ENCODE measurements at places on chromosomes 1 and 21.
A peak's percentile ranks its signal among the peaks of the same experiment; 100 is the strongest.

DNA sequence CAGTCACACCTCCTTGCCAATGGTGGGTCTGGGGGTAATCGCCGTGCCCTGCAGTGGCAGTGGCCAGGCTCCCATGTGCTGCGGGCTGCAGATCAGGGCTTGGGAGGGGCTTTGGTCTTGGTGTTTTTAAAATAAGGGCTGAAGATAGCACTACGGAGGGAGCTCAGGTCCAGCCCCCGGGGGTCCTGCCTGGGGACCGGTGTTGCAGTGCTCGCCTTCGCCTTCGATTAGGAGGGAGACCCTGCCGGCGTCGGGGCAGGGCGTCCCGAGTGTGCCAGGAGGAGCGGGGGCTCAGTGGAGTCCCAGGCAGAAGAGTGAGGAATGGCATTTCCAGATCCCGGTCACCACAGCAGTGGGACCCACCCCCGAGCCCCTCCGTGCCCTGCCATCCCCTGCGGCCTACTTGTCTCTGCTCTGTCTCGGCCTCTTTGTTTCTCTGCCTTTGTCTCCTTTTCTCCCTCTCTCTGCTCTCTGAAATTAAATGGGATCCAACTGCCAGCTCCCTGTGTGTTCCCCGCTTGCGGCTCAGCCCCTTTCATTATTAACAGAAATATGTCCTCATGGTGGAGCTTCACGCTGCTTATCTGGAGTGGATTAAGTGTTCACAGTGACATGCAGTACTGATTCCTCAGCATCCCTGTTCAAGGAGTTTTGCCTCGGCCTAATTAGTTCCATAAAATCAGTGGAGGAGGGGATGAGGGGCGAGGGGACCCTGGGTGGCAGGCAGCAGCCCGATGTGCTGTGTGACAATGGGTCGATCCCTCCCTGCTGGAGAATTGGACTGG lies 44.4 kb downstream of the DMRTB1 start:
- DNase-seq: no peak

DNA sequence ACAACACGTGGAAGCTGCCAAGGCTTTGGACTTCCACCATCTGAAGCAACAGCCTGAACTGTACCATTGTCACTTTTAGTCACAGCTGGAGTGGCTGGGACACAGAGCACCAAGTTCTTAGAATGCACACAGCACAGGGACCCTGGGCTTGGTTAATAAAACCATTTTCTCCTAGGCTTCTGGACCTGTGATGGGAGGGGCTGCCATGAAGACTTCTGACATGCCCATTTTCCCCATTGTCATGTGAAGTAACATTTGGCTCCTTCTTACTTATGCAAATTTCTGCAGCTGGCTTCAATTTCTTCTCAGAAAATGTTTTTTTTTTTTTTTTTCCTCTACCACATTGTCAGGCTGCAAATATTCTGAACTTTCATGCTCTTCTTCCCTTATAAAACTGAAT lies 138.6 kb upstream of the BRINP3 start:
- DNase-seq: no peak

DNA sequence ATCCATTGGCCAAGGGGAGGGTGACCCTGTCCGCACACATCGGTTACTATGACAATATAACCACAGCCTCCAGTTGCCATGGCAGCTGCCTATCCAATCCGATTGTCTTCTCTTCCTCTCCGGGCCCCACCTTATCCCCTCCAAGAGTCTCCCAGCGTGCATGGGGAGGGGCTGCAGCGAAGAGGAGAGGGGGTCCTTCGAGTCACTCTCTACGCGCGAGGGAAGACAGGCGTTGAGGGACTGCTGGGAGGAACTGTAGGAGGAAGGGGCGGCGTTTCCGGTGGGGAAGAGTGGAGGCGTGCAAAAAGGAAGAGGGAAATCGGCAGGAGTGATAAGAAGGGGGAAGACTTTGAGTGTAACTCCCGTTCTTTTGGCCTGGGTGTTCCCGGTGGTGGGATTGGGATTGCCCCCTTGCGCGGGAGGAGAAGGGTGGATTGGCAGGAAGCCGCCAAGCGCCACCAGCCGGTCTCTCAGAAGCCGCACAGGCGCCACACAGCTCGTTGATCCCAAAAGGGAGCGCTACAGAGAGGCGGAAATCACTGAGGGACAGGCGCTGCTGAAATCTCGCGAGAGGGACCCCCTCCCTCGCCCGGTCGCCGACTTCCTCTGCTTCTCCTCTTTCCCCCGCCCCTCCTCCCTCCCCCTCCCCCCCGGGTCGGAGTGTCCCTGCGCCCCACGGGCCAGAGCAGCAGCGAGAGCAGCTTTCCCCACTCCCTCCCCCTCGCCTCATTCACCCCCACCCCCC lies 384 bp upstream of the SMG7 start:
- peak; percentile 100 for DNase-seq

DNA sequence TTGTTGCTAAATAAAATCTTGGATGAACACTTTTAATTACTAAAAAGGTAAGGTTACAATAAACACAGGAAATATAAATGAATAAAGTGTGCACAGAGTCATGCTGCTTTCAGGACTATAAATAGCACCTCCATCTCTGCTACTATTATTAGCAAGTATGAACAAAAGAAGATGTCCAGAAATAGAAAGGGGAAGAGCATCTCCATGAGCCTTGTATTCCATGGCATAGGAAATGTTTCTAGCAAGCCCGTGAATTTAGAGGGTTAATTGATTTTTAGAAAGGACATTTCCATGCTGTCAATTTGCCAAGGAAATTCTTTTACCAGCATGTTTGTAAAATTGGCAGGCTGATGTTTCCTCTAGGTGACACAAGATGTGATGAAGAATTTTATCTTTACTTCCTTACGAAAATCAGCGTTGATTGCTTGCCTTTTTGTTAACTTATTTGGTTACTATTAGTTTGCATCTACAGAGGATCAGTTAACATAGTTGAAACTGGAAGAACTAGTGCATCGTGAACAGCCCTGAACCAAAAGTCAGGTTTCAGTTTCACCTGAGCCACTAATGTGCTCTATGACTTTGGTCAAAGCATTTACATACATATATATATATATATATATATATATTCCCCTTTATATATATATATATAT lies 45.3 kb downstream of the NR5A2 start:
- DNase-seq: no peak

Measured in right kidney (tissue), 9 donors.